ENCODE measurements at places on chromosomes 16 and 17. TPM values are rescaled to one million over a fixed set of nuclear protein-coding genes. Genes with fewer than 3 reads are reported as not detected.

The KRTAP2-1 gene
- total RNA-seq, result not detected

The KRTAP4-3 gene
- not detected for total RNA-seq

The TPSG1 gene
- total RNA-seq, result not detected

The IGSF6 gene
- total RNA-seq, result not detected

The DHODH gene
- 10.6 TPM for total RNA-seq

The SLC13A2 gene
- not detected for total RNA-seq

The KPNB1 gene
- total RNA-seq, result 306 TPM

The EME1 gene
- total RNA-seq, result 18.2 TPM

The DVL2 gene
- 77.9 TPM for total RNA-seq

The KCNG4 gene
- not detected for total RNA-seq

The CCDC57 gene
- total RNA-seq, result 138 TPM

The TVP23A gene
- not detected for total RNA-seq

The CDRT15 gene
- total RNA-seq, result not detected

The C17orf50 gene
- total RNA-seq, result not detected

The P2RX1 gene
- not detected for total RNA-seq

The SLC47A2 gene
- total RNA-seq, result 42.6 TPM

The TP53TG3B gene
- total RNA-seq, result not detected

The PDE6G gene
- total RNA-seq, result 1.3 TPM

The CLEC10A gene
- not detected for total RNA-seq

The KRT34 gene
- total RNA-seq, result 1.4 TPM

The HEATR9 gene
- not detected for total RNA-seq

The ASPA gene
- total RNA-seq, result not detected

The FBXW10 gene
- total RNA-seq, result 5.3 TPM

The PIGS gene
- 64.2 TPM for total RNA-seq

The ELAC2 gene
- 62.7 TPM for total RNA-seq

The SPATA22 gene
- total RNA-seq, result not detected

The ITGAX gene
- total RNA-seq, result 1.2 TPM

The PROCA1 gene
- 15.8 TPM for total RNA-seq

The SHISA6 gene
- total RNA-seq, result not detected

The ZACN gene
- not detected for total RNA-seq

The OTOA gene
- total RNA-seq, result not detected

The ARL5C gene
- not detected for total RNA-seq

The ZKSCAN2 gene
- total RNA-seq, result 4.5 TPM

The GPR142 gene
- total RNA-seq, result not detected

The FBXL16 gene
- 24.0 TPM for total RNA-seq

The SRL gene
- total RNA-seq, result not detected

The TPPP3 gene
- 3.1 TPM for total RNA-seq

Measured in PC-9 (cell line).